Fibroblast of the aortic adventitia (primary cell): ENCODE measurements at places on chromosomes 1 and 21.

GRCh38 chr1:229158927-229159326, 112.0 kb upstream of the RAB4A start:
- DNase-seq, result no peak

DNA sequence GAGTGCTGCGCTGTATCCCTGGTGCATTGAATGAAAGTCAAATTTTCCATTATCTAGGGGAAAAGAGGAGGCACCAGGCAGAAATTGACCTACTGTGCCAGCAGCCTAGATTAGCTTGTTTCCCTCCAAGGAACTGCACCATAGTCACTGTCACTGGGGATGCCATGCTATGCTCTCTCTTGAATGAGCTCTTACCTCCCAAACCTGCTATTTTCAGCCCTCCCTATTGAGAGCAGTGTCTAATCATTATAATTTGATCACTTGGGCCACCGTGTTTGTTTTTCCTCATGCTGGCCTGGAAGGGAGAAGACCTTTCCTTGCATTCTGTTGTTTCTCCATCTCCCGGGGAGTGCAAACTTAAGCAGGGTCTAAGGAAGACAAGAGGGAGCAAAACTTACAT, 492.9 kb downstream of the SIPA1L2 start:
- DNase-seq, result no peak

DNA sequence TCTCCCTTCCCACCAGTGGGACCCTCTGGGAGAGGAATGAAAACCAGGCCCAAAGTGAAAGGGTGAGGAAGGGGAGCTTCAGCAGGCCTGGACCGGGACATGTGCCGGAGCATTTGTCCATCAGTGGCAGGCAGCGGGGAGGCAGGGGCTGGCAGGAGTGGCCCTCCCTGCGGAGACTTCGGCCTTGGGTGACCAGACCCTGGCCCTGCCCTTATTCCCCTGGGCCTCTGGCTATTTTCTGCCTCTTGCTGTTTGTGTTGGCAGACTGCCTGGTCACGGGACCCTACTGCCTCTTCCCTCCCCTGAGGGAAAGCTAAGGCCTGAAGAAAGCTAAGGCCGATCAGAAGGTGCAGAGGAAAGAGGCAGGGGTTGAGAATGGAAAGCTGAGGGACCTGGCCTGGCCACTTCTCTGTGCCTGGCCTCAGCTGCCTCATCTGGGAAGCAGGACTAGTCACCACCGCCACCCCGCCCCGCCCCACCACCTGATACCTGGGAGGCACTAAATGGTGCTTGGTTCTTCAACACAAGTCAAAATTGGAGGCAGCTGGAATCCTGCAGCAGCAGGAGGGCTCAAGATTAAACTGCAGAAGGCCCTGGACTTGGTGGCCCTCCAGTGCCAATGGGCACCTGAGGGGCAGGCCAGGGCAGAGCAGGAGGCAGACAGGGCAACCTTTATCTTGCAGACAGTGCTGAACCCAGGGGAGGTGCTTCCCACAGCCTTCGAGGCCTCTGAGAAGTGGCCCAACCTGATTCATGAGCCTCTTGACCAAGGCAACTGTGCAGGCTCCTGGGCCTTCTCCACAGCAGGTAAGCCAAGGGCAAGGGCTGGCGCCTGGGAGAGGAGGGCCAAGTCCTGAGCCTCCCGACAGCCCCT, 7.9 kb downstream of the TINAGL1 start:
- peak; percentile 51 for DNase-seq

DNA sequence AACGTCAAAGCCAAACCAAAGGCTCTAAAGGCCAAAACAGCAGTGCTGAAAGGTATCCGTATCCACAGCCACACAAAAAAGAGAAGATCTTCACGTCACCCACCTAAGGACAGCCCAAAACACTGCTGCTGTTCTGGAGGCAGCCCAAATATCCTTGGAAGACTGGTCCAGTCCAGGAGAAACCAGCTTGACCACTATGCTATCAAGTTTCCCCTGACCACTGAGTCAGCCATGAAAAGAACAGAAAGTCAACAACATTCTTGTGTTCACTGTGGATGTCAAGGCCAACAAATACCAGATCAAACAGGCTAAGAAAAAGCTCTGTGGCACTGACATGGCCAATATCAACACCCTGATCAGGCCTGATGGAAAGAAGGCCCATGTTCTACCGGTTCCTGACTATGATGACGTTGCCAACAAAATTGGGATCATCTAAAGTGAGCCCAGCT, 32.1 kb downstream of the ARID4B start:
- DNase-seq, result peak; percentile 46

GRCh38 chr1:17307946-17308345, at the start of gene PADI4:
TSS of gene PADI4 (plus strand) at chr1:17308197. CDS start at chr1:17308223, 26 bp downstream.
- DNase-seq, result no peak

DNA sequence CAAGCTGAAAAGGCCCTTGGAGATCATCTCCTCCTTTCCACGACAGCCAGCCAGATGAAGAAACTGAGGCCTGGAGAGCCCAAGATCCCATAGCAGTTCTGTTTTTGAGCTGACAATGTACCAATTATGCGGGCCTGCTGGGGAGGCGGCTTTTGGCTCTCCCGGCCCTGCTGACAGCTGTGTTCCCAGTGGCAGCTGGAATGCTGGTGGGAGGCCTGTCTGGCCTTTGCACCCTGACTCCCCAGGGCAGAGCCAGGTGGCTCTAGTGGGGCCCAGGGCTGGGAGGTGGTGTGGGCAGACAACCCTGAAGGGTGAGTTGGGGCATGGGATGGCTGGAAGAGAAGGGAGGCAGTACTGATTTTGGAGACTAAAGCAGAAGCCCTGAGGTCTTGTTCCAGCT, 30.7 kb upstream of the WASF2 start:
- DNase-seq, result no peak

DNA sequence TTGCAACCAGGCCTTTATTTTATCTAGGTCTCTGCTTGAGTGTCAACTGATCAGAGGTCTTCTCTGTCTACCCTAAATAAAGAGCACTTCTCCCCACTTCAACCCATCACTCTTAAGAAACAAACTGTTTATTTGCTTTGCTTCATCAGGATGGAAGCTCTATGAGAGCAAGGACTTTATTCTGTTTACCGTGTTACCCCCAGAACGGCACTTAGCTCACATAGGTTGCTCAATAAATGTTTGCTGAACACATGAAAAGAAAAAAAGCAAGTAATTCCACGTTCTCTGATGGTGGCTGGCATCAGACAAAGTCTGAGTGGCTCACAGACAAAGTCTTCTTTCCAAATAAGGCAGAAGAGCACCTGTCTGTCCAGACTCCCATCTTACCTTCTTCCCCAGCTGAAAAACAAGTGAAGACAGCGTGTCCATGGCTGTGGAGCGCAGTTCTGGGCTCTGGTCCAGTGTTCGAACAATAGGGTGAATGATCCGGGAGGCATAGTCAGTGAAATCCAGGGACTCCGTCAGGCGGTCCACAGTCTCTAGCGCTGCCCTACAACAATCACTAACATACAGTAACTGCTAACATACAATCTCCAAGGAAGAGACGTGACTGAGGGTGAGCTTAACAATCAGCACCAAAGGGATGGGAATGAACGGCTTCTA, 22.9 kb downstream of the ANGPTL7 start:
- no peak for DNase-seq

- no peak for DNase-seq
Observed at GRCh38 chr21:29055080-29055479, 18.4 kb downstream of the CCT8 start.

GRCh38 chr1:17795836-17796645, 40.9 kb downstream of the ACTL8 start:
- DNase-seq, result no peak

- no peak for DNase-seq
Observed at GRCh38 chr21:16752475-16752857, 760.4 kb upstream of the CXADR start.

DNA sequence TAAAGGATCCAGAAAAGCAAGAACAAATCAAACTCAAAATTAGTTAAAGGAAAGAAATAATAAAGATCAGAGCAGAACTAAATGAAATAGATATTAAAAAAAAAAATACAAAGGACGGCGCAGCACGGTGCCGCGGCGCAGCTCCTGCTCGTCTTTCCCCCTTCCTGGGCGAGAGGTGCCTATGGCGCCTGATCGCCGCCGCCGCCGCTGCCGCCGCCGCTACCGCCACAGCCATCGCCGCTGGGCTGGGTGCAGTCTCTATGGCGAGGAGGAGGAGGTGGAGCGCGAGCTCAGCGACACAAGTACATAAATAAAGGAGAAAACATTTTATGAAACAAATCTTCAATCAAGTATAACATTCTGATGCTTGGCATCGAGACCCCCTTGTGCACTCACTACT, 77.6 kb upstream of the VANGL1 start:
- no peak for DNase-seq
